ENCODE measurements at places on chromosomes 11 and 22.

DNA sequence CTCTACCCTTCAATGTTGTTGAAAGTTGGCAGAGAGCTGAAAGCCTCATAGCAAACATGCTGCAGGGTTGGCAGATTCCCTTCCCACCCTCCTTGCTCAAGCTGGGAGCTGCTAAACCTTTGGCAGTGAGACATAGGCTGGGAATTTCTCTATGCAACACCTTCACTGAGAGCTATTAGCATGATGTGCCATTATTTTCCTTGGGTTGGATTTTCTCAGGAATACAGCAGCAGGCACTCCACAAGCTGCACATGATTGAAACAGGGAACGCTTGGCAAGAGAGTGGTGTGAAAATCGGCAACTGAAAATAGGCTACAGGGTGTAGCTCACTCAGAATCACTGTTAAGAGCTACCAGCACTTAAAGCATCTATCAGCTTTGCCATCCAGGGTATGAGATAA, 9.6 kb upstream of the ALKBH3 start:
- DNase-seq: no peak

DNA sequence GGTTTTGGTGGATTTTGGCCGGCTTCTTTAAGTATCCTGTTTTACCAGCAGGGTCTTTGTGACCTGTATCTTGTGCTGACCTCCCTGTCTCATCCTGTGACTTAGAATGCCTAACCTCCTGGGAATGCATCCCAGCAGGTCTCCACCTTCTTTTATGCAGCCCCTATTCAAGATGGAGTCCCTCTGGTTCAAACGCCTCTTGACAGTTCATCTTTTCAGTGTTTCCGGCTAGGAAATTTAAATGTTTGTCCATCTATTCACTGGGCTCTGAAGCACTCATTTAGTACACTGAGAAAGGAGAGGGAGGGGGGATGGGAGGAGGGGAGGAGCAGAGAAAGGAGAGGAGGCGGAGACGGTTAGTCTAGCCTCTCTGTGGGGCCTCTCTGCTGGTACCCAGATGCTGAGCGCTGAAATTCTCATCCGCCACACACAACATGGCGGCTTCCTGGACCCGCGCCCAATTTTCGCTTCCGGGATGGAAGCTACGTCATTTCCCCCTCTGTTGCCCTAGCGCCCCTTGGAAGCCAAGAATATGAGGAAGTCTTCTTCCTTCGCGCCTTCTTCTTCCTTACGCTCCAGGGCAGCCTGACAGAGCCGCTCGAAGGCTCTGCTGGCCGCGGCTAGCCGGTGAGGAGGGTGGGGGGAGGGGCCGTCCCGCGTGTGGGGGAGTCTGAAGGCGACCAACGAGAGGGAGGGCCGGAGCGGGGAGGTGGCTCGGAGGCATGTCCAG, 69.0 kb upstream of the SYT13 start:
- DNase-seq: peak; percentile 71

GRCh38 chr11:95715777-95716241, 73.8 kb downstream of the FAM76B start:
- DNase-seq: no peak

- no peak for DNase-seq
Measured at GRCh38 chr22:30301995-30302809, 12.9 kb upstream of the CASTOR1 start.

DNA sequence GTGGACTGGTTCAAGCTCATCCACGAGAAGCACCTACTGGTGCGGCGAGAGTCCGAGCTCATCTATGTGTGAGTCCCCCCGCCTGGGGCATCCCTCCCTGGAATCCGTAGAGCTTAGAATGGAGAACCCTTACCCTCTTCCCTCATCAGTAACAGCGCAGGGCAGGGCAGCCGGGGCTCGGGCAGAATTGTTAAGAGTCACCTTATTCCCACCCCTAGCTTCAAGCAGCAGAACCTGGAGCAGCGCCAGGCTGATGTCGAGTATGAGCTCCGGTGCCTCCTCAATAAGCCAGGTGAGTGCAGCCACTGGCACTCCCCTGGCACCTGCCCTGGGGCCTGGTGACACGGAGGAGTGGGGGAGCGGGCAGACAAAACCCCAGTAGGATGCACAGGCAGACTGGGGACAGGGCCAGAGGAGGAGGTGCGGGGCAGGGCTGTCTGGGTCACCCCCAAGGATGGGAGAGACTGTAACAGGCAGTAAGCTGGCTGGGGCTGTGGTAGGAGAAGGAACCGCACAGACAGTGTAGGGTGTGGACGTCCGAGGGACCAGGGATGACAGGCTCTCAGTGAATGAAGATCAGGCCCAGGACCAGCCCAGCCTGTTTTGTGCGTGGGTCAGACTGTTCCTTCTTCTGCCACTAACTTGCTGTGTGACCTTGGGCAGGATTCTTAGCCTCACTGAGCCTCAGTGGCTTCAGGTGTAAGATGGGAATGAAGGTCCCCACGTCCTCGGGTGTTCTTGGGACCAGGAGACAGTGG, 20.4 kb downstream of the C22orf23 start:
- no peak for DNase-seq

GRCh38 chr11:10725114-10725906, 25.7 kb upstream of the CTR9 start:
- no peak for DNase-seq

DNA sequence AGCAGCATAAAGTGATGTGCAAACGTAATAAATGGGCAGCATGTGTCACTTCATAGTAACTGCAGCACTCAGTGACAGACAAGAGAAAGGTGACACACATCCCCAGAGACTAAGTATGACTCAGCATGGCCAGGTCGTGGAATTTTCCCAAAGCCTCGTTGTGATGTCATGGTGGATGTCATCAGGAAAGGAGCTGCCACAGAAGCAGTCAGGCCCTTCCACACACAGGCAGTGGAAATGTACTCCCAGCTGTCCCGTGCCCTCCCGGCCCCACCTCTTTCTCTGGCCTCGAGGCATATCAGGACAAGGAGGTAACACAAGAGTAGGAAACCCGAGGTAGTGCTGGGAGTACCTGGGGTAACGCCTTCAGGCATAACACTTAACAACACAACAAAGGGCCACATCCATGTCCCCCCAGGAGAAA, 8.1 kb downstream of the PC start:
- no peak for DNase-seq

- no peak for DNase-seq
Measured at GRCh38 chr11:93858121-93858775, 7.8 kb upstream of the VSTM5 start.

- DNase-seq: no peak
Measured at GRCh38 chr22:34135749-34136148, 215.5 kb upstream of the LARGE1 start.

DNA sequence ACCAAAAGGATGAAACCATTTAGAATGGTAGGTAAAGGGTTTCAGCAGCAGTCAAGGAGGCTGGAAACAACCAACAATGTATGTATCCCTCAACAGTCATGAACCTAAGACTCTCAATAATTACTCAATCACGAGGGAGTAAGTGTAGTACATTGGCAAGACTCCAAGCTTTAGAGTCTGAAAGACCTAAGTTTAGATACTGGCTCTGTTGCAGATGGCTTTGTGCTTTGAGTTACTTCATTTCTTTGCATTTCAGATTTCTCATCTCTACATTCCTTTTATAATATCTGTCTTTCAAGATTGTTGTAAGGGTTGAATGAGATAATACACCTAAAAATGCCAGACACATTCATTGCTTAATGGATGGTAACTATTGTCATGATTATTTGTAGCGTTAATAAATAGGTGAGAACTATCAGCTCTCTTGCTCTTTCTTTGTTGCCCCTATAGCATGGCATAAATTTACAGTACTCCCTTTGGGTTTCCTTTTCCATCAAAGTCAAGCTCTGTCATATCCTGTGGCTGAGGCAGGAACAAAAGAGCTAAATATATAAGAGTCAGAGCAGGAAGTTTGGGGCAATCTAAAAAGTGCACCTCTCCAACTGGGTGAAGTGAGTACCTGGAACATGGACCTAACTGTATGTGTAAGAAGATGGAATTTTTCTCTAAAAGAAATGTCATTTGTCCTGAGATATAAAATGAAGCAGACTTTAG, 228.2 kb upstream of the ZC3H12C start:
- no peak for DNase-seq

GRCh38 chr11:119624629-119625028, 104.4 kb downstream of the NECTIN1 start:
- no peak for DNase-seq

- peak; percentile 81 for DNase-seq
Measured at GRCh38 chr22:17922925-17923903, 101.1 kb downstream of the MICAL3 start.

DNA sequence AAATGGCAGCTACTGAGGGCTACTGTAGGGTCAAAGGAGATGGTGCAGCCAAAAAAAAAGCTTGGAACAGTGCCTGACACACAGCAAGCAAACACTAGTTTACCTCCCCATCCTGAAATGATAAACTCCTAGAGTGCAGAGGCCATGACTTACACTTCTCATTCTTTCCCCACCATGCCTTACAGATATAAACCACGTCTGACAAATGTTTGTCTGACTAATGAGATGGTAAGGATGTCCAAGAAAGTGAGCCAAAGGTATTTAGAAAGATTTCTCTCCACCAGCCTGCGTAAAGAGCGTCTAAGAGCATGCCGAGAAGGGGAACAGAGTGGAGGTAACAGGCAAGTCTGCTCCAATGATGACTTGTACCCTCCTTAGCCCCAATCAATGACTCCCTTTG, 99.0 kb downstream of the LARGE1 start:
- no peak for DNase-seq

GRCh38 chr11:8333811-8334401, 70.2 kb upstream of the LMO1 start:
- peak; percentile 56 for DNase-seq

GRCh38 chr11:35311331-35311730, 108.0 kb downstream of the SLC1A2 start:
- no peak for DNase-seq

DNA sequence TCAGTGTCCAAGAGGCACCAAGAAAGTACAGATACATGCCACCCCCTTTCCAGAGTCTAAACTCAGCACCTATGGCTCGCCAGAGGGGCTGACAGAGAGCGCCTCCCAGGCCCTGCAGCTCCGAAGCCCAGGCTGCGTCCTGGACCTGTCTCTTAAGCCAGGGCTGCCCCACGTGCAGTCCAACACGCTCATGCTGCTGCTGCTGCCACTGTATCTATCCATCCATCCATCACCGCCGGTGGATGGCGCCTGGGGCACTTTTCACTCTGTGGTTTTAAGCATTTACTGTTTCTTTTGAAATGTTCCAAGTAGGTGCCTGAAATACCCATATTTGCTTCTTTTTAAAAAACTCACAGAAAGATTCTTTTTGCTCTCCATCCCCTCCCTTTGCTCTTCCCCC, 41.8 kb downstream of the MACROD1 start:
- DNase-seq: no peak

GRCh38 chr11:129249351-129249750, 57.2 kb upstream of the ARHGAP32 start:
- no peak for DNase-seq
